IPS-NIHi11 (cell line): ENCODE measurements at places on chromosomes 6 and 20.

DNA sequence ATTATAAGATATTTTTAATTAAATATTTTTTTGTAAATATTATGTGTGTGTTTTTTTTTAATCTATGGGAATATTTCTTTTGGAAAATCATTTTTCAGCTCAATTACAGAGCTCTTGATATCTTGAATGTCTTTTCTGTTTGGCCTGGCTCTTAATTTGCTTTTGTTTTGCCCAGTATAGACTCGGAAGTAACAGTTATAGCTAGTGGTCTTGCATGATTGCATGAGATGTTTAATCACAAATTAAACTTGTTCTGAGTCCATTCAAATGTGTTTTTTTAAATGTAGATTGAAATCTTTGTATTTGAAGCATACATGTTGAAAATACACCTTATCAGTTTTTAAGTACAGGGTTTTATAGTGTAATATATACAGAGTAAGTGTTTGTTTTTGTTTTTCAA is 2.6 kb downstream of the ID4 start:
- no peak for DNase-seq

DNA sequence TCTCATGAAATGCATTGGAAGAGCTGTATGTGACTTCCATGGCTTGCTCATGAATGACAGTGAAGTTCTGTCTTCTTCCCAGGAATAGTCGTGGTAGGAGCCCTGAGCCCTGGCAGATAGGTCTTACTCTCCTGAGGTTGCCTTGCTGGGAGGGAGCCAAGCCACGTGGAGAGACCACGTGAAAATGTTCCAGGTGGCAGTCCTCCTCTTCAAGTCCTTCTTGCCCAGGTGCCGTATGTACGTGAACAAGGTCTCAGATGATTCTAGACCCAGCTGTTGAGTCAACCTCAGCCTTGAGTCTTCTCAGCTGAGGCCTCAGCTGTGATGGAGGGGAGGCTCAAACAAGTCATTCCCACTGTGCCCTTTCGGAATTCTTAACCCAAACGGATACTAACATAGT is 192.4 kb upstream of the PRDM1 start:
- no peak for DNase-seq

DNA sequence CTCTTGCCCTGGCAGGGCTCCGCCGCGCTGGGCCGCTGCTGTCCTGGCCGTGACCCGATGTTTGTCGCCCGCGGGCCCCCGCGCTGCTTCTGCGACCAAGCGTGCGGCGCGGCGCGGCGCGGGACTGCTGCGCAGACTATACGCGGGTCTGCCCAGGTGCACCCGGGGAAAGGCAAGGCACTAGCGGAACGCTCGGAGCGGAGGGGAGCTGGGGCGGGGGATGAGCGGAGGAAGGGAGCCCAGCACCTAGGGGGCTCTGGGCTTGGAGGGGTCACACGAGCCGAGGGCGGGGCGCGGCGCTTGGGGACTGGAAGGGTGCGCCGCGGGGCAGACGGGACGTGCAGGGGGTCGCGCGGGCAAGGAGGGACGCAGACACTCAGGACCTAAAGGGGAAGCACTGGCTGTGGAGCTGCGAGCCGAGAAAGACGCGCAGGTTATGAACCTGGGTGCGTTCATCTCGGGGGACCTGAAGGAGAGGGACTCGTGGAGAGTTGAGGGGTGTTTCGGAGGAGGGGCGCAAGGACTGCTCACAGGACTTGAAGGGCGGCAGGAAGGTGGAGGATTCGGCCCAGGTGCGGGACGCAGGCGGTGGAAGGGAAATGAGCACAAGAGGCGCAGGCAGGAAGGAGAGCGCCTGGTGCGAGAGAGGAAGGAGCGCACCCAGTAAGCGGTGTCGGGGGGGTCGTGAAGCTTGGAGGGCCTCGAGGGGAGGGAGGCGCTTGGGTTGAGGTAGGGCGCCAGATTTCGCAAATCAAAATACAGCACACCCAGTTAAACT is 40.8 kb upstream of the ZNFX1 start:
- peak; percentile 43 for DNase-seq

DNA sequence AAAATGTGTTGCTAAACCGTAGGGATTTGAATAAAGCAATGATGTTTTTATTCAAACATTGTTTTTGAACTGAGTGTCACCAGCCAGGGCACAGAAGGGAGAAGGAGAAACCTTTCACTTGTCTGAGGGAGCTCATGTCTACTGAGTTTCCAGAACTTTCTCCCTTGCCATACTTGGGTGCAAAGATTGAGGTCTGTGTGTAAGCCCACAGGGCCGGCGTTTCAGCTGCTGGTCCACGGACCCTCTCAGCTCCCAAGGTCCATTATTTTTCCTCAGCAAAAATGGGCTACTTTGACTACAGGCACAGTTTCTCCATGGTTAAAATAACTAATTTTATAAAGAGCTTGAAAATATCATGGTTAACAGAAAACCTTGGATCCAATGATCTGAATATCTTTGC is 32.6 kb downstream of the PSMG4 start:
- no peak for DNase-seq

DNA sequence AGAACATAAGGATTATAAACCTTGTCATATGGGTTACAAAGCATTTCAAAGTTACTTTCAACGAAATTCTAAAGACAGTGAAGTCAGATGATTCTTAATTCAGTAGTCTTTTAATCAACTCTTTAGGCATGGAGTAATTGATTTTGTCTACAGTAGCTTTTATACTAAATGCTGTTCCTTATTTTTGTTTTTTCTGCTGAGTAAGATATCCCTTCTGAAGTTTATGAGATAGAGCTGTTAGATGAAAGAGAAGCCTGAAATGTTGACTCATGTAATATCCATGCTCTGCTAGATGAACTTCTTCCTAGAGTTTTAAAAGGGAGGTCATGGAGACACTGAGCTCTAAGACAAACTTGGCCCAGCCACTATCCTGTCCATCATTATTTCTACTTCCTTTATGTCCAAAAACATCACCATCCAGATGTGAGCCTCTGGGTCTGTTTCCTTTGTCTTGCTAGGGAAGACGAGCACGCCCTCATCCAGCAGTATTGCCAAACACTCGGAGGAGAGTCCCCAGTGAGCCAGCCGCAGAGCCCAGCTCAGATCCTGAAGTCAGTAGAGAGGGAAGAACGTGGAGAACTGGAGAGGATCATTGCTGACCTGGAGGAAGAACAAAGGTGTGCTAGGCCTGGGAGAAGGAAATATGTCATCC is 550.3 kb downstream of the UTRN start:
- no peak for DNase-seq
